ENCODE measurements at places on chromosomes 7 and 10. TPM values are rescaled to one million over a fixed set of nuclear protein-coding genes. Genes with fewer than 3 reads are reported as not detected.

The ADCY1 gene
- total RNA-seq, result 13.7 TPM

The TCAF2 gene
- 0.11 TPM for total RNA-seq

The HTR7 gene
- total RNA-seq, result 0.09 TPM

The EEPD1 gene
- total RNA-seq, result 5.5 TPM

The LHFPL3 gene
- not detected for total RNA-seq

The INSYN2A gene
- 0.09 TPM for total RNA-seq

The CUBN gene
- 2.2 TPM for total RNA-seq

The GPR146 gene
- 0.41 TPM for total RNA-seq

The ELOVL3 gene
- total RNA-seq, result 0.23 TPM

The DUS4L gene
- total RNA-seq, result 13.2 TPM

The GHRHR gene
- 0.84 TPM for total RNA-seq

The GRIFIN gene
- total RNA-seq, result not detected

The ZNF365 gene
- total RNA-seq, result 1.1 TPM

The SNX10 gene
- 5.4 TPM for total RNA-seq

The SLC16A9 gene
- 23.1 TPM for total RNA-seq

The SPDYE2 gene
- not detected for total RNA-seq

The ANXA8 gene
- total RNA-seq, result not detected

The CPED1 gene
- total RNA-seq, result 4.3 TPM

The DYDC2 gene
- 3.5 TPM for total RNA-seq

The RARRES2 gene
- total RNA-seq, result 26.3 TPM

The PCLO gene
- total RNA-seq, result 3.5 TPM

Data from neural crest cell (in vitro differentiated cells).